ENCODE measurements at places on chromosomes 2 and 18. TPM values are rescaled to one million over a fixed set of nuclear protein-coding genes. Genes with fewer than 3 reads are reported as not detected.
A peak's percentile ranks its signal among the peaks of the same experiment; 100 is the strongest.

The COLEC11 gene
- total RNA-seq, result 1.4 TPM

DNA sequence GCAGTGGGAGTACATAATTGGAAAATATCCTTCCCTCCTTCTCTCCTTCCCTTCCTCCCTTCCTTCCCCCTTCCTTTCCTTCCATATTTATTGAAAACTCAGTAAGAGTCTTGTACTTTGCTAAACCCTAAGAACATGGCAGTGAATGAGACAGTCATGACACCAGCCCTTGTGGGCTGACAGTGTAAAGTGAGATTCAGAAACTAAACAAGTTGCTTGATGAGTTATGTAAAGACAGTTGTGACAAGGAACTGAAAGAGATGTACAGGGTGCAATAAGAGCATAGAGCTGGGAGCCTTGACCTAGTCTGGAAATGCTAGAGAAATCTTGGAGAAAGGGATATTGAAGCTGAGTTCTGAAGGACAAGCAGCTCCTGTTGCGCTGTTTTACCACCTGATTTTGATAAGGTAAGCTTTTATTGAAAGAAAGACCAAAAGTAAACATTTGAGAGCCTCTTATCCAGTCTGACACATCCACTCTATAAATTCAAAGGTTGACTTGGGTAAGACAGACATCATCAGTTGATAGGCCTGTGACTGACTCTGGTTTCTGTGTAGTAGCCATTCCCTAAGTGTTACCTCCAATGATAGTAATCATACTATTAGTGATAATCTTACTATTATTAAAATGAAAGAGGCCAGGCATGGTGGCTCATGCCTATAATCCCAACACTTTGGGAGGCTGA is 66.5 kb upstream of the SKOR2 start:
- DNase-seq, result no peak

GRCh38 chr18:74652392-74652988 is 54.8 kb downstream of the ZNF407 start:
- no peak for DNase-seq

The VWA3B gene
- total RNA-seq, result 0.36 TPM

DNA sequence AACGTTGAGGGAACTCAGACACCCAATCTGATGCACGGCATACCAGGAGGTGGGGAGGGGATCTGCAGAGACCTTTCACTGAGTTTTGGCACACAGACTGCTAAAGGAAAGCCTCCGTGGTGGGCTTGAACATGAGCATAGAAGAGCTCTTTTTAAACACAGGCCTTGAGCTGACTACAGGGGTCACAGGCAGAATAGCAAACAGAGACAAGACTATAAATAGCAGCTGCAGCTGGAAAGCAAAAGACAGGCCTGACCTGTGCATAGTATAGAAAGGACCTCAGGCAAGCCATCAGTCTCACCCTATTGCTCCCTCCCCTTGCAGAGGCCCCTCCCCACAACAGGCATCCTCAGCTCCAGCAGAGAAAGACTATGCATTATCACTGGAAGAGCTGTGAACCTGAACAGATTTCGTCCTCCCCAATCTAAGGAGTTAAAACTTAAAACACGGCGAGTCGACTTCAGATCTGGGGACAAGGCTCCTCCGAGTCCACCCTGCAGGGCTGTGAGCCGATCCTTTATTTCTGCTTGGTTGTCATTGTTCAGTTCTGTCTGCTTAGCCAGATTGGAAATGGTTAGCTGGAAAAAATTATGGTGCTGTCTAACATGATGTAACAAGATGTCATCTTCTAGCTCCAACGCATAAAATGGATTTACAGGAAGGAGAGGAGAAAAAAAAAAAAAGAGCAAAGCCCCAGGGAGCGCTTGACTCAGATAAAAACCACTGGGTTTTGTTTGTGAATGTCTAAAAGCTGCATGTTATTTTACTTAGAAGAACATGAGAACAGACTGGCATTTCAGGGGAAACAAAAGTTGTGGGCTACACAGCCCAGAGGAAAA is 25.2 kb upstream of the LCLAT1 start:
- DNase-seq, result no peak

DNA sequence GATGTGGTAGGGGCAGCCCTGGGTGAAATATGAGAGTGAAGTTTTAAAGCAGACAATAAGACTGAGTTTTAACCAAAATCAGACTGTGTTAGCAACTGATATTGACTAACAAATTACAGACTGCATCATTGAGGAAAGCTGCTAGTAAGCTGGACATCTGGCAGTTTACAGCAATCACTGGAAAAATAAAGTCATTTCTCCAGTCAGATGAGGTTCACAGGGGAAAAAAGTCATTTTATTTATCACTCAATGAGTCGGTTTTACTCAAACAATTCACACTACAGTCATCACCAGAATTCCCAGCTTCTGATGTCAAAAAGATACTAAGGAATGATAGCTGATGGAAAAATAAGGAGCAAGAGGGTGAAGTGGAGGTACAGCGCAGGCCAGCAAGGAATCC is 10.5 kb upstream of the TMEM177 start:
- no peak for DNase-seq

- peak; percentile 21 for DNase-seq
Observed at GRCh38 chr18:76960528-76961035, 138.2 kb downstream of the ZNF236 start.

DNA sequence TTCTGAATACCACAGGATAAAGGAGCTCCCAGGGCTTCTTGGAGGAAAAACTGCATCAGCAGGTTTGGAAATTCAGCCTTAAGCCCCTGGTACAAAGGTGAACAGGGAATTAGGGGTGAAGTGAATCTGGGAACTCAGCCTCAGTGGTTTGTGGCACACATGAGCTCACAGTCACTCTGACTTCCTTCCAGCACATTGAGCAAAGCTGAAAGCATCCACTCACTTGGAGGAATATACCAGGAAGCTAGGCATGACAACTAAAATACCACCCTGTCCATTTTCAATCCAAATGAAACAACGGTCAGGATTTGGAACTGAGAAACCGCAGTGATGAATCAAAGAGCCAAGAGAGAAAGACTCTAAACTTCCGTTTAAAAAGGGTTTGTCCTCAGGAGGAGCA is 216.1 kb downstream of the ICOS start:
- no peak for DNase-seq

The MYO7B gene
- 0.32 TPM for total RNA-seq

- peak; percentile 77 for DNase-seq
Observed at GRCh38 chr2:152635635-152636298, 81.5 kb downstream of the PRPF40A start.

DNA sequence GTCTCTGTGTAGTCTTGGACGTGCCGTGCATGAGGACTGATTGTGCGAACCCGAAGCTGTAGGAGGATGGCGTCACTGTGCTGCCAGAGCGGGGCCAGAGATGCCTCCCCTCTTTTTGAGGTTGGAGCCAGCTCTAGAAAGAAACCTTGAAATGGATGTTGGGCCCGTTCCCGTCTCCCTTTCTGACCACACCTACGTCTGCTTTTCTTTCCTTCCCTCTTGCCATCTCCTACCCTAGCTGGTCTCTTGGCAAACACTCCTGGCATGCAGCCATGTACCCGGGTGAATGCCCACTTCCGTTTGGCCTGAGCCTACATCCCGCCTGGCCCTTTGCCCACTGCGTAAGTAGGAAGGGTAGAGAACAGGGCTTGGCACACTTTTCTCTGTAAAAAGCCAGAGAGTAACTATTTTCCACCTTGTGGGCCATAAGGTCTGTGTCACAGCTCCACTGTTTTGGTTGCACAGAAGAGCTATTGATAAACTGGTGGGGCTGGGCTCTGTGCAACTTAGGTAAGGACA is 37.4 kb downstream of the SH3BP4 start:
- DNase-seq, result peak; percentile 95

DNA sequence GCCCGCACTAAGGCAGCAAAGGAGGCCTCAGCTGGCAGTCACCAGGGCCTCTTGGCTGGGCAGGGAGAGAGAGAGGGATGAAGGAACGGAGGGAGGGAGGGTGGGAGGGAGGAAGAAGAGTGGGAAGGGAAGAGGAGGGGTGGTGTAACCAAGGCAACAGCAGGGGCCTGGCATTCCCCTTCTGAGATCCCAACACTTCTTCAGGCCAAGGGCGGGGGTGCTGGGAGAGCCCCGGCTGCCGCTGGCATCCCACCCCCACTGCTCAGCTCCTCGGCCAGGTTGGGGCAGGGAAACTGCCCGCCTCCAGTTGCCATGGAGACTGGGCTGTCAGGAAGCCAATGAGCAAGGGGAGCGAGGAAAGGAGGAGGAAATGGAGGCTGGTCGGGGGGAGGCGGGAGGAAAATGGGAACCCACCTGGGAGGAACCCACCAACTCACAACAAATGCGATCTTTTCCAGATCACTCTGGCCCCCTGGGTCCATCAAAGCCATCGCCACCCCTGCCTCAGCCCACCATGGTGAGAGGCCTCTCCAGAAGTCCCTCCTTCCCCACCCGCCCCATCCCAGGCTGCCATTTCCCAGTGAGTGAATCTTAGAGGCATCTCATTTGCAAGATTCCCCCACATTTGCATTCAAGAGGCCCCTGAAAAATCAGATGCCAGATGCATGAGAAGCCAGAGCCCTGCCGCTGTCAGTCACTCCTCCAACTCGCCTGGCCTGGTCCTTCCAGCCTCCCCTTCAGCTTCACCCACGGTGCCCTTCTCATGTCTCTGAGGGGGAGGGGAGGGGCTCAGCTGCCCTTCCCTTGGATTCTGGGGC is 12.4 kb downstream of the SH2D6 start:
- DNase-seq, result no peak

The CWC22 gene
- total RNA-seq, result 20.3 TPM

The UGT1A6 gene
- total RNA-seq, result not detected

The TMEM169 gene
- 0.72 TPM for total RNA-seq

DNA sequence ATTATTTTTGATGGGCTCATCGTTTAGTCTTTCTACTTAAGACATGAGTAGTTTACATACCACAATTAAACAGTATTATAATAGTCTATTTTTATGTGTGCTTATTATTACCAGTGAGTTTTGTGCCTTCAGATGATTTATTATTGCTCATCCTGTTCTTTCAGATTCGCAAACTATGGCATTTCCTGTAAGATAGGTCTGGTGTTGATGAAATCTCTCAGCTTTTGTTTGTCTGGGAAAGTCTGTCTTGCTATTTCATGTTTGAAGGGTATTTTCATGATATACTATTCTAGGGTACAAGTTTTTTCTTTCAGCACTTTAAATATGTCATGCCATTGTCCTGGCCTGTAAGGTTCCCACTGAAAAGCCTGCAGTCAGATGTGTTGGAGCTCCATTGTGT is 101.3 kb downstream of the DNAH7 start:
- no peak for DNase-seq

GRCh38 chr2:33011941-33012340 is 65.2 kb downstream of the LTBP1 start:
- DNase-seq, result no peak

The ACSL3 gene
- 69.0 TPM for total RNA-seq

GRCh38 chr2:133674433-133675331 is 106.4 kb upstream of the NCKAP5 start:
- DNase-seq, result no peak

The PARD6G gene
- total RNA-seq, result 3.8 TPM

- DNase-seq, result no peak
Observed at GRCh38 chr2:118833716-118834439, 13.6 kb downstream of the EN1 start.

GRCh38 chr2:59005836-59006615 is 764.9 kb upstream of the FANCL start:
- DNase-seq, result no peak

The ANXA4 gene
- total RNA-seq, result 120 TPM

The CCDC68 gene
- 8.3 TPM for total RNA-seq

GRCh38 chr18:73511771-73512503 is 635.7 kb downstream of the FBXO15 start:
- DNase-seq, result no peak

GRCh38 chr2:178142274-178143065 is 30.2 kb downstream of the RBM45 start:
- DNase-seq, result no peak

The THOC1 gene
- 36.6 TPM for total RNA-seq

GRCh38 chr2:206800506-206801417 is 35.4 kb downstream of the FASTKD2 start:
- peak; percentile 58 for DNase-seq

DNA sequence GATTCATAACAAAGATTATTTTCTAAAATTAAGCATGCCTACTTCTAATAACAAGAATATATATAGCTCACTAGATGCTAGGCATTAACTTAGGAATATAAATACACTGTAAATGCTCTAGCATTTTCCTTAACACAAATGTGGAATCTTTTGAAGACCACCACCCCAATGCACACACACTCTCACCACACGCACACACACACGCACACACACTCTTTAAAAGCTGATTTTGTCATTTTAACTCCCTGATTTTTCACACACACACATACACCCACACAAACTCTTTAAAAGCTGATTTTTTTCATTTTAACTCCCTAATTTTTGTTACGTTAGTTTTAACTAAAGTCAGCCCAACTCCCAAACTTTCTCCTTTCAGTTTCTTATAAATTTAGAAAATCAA is 3.0 kb downstream of the COL5A2 start:
- DNase-seq, result no peak

DNA sequence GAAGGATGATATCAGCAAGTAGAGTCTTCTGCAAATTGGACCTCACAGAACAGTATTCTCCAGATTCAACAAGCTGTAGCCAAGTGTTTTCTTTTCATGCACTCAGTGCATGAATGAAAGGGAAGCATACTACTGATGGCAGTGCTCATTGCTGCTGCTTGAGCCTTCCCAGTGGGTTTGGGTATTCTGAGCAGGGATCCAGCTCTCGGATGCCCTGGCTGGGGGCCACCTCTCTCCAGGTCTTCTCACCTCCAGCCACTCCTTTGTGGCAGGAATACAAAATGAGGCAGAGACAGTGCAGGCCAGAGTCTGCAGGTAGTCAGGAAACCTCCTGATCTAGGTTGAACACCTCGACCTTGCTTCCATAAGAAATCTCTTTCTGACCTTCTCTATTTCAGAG is 390.4 kb upstream of the CELF4 start:
- DNase-seq, result no peak

DNA sequence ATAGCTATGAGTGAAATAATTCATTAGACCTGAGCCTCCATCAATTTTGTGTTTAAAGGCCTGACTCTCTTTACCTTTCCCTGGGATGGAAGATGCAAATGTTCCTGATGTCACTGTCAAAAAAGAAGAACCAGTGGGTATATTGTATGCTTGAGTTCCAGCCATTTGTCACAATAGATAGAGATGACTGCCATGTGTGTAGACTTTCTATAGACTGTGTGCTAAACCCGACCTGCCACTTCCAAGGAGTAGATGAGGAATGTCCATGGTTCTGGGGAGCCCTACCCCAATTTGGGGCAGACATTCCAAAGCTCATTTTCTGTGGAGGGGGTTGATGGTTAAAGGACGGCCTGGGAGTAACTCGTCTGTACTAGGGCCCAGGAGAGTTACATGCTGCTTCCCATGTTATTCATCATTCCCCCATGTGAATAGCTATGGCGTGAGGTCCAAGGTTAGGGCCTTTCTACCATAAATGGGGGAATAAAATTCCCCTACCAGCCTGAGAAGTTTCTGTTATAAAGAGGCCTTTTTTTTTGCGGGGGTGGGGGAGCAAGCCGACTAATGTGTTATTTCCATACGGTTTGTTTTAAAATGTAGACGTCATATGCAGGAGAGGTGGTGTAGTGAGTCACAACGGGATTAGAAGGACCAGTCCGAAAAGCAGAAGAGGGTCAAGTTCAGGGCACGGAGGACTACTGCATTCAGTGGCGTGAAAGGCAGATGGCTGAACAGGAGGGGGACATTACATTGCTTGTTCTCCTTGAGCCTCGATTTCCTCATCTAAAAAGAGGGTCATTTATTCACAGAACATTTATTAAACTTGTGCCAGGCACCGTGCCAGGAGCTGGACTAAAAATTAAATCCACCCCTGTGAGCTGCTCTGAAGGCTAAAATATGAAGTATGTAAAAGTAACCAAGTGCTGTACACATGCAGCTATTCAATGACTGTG is 24.0 kb downstream of the IL1B start:
- DNase-seq, result no peak
